ENCODE measurements at places on chromosomes 2 and 18.

DNA sequence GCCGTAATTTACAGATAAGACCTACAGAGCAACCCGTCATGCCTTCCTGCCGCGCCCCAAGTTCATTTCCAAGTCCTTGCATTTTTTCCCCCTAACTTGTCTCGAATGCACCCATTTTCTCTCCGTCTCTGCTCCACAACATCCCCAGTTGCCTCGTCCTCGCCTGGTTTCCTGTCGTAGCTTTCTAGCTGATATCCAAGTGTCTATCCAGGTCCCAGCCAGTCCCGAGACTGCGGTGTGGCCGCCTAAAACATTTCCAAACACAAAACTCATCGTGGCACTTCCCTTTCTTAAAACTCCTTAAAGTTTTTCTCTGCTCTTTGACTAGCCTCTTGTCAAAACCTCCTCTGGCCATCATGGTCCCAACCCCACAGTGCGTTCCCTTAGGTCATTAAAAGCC is 1.2 kb upstream of the BARD1 start:
- DNase-seq = no peak

GRCh38 chr18:5415031-5415430 is 119.5 kb upstream of the ZBTB14 start:
- DNase-seq = no peak

GRCh38 chr18:79587226-79587741 is 92.3 kb upstream of the CTDP1 start:
- DNase-seq = no peak

DNA sequence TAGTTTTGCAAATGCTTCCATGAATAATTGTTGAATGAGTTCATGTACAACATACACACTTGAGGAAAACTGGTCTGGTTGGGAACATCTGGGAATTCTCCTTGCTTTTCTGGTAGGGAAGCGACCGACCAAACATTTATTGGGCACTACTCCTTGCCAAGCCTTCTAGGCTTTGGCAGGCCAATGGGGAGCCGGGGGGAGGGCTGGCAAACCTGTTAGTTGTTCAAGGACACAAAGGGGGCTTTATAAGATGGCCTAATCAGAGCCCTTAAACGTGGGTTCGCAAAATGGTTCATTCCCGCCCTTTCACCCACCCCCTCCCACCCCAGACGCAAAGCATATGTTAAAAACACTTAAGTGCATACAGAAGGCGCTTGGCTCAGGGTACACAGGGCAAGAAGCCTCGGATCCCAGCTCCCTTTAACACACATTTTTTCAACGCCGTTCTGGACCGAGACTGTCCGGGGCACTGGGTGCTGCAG is 844 bp upstream of the VSNL1 start:
- DNase-seq = no peak

DNA sequence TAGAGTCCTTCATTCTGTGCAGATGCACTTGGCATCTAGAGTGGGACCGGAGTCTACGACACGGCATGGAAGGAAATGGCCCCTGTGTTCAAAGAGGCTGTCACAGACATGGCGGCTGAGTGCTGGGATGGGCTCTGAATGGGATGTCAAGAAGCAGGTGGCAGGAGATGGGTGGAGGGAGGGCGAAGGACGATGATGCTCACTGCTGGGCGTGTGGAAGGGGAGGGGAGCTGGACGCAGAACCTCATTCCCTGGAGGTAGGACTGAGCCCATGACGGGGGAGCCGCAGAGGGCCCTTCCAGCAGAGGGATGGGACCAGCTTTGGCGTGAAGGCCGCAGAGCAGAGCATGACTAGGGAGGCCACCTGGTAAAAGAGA is 18.8 kb upstream of the ALPI start:
- DNase-seq = no peak

GRCh38 chr18:24662412-24662821 is 202.0 kb downstream of the HRH4 start:
- DNase-seq = no peak

DNA sequence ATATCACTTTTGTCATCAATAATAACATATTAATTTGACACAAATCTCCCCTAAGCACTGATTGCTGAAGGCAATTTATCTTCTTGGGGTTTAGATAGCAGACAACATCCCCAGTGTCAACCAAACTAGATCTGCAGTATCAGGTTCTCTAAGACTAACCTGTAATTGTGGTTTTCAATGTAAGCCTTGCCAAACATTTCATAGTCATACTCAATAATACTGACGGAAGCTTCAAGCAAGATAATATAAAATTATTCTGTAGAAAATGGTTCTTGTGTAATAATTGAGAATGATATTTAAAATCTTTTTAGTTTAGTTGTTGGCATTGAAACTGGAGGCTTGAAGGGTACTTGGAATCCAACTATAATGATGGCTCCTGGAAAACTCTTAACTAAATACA is 186.3 kb downstream of the RIT2 start:
- DNase-seq = no peak

- no peak for DNase-seq
Observed at GRCh38 chr18:72336786-72337185, 207.4 kb downstream of the CBLN2 start.

DNA sequence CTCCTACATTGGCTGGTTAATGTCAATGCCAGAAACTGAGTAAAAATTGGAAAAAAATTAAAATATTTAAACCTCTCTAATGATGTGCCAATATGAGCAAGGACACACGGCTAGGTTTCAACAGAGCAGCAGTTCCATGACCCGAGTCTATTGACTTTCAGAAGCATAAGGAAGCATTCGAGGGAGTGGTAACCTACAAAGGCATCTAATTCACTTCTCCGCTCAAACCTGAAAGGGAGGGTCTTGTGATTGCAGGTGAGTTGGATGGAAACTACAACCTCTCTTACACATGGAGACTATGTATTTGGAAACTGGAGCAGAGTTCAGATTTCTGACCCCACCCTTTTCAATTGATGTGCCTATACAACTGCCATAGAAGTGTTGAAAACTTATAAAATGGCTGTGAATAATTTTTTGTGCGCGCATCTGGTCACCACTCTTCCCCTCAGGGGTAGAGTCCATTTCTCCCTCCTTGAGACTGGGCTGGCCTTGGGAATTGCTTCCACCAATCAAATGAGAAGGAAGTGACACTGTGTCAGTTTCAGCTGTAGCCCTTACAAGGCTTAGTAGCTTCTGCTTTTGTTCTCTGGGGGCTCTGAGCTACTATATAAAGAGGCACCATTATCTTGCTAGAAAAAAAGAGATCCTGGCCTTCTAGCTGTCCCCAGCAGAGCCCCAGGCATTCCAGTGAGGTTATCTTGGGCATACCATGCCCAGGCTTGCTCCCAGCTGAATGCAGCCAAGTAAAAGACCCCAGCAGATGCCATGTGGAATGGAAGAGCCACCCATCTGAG is 278.0 kb downstream of the EPHA4 start:
- no peak for DNase-seq

GRCh38 chr2:19559596-19560240 is 201.3 kb upstream of the OSR1 start:
- no peak for DNase-seq

- no peak for DNase-seq
Observed at GRCh38 chr2:65979446-65979845, 455.5 kb upstream of the MEIS1 start.

- DNase-seq = no peak
Observed at GRCh38 chr18:58674159-58674558, 2.9 kb downstream of the MALT1 start.

GRCh38 chr2:137817058-137817457 is 147.2 kb upstream of the HNMT start:
- DNase-seq = no peak

- no peak for DNase-seq
Observed at GRCh38 chr2:190123956-190124355, 61.4 kb upstream of the MSTN start.

DNA sequence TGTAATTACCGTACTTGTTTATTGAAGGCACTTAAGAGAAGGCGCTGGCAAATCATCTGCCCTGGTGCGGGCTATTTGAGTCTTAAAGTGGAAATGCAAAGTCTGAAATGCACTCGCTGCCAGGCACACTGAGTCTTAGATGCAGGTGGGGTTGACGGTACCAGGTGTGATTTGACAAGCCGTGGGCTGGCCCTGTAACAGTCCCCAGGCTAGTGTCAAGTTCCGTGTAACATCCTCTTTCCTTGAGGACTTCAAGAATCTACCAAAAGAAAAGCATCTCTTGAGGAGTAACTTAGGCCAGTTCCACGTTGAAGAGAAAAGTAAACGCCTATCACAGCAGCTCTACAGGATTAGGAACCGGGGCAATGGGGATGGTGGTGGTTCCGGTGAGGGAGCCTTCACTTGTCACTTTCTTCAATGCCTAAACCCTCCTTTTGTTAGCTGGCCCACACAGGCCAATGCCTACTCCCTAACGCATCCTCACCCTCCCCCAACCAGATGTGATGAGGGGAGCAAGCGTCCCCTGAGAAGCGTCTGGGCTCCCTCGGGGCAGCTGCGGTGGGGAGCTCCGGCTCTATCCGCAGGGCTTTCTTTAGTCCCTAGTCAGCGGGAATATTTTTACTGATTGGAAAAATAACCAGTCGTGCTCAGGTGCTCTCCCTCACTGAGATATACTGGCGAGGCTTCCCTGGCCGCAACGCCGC is 1.5 kb upstream of the UGP2 start:
- DNase-seq = no peak
